Caco-2 (cell line): ENCODE measurements at places on chromosomes 7 and 10. TPM values are rescaled to one million over a fixed set of nuclear protein-coding genes. Genes with fewer than 3 reads are reported as not detected.

The DENND2A gene
- total RNA-seq = 0.67 and 0.95 TPM in 2 replicates

GRCh38 chr10:9547936-9548904, 1469.5 kb upstream of the CELF2 start:
- no peak for DNase-seq

The CUBN gene
- 4.6 and 4.8 TPM in 2 replicates for total RNA-seq

- no peak for DNase-seq
These were observed 38.1 kb downstream of the LDB3 start for GRCh38 chr10:86706401-86706841.
